CD14-positive monocyte (primary cell): ENCODE measurements at places on chromosomes 3 and 15.

- no peak for DNase-seq
These were observed 40.1 kb downstream of the CBLB start for GRCh38 chr3:105828703-105829102.

DNA sequence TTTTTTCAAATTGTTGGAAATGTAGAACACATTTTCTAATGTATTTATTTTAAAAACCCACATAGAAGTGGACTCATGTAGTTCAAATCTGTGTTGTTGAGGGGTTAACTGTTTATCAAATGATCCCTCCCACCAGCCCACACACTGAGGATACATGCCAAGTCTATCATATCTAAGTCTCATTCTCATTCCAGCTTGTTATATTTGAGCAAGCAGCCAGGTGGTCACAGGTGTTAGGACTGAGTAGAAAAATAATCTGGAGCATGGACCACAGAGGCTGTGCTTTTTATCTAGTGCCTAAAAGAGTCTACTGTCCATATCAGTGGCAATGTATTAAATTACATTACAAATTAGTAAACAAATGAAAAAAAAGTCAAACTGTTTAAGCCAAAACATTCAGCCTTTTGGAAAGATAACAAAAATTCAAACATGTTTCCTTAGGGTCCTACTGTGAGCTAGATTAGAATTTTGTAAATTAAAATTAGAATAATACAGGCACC, 20.7 kb upstream of the SPESP1 start:
- no peak for DNase-seq

DNA sequence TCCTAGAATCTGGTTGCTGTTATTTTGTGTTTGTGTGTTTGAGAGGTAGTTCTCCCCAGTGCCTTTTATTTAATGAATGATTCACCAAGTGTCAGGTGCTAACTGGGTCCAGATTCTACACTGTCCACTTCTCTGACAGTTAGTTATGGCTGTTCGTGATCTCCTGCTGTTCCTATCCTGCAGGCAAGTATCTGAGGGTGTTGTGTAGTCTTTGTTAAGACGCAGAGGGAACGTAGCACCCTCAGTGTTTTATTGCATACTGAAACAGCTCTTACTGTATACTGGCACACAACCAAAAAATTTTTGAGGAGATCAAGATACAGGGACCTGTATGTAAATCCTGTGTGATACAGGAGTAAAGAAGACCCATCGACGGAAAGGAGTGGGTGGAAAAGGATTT, 1271.3 kb downstream of the ROBO1 start:
- DNase-seq = no peak

DNA sequence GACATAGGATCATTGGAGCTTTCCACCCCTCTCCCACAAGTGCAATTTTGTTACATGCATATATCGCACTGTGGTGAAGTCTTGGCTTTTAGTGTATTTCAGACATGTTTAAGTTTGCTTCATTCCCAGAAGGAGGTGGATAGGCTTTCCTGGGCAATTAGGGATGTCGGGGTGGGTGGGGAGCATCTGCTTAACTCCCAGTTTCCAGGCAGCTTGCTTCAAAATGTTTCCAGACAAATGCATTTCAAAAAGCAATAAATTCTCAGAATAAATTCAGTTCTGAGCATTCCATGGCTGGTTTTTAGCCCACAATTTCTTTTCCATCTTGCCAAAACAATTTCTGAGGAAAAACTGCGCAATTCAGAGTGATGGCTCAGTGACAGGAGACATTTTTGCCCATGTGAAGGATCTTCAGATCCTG, 227.7 kb upstream of the ZPLD1 start:
- DNase-seq = no peak

DNA sequence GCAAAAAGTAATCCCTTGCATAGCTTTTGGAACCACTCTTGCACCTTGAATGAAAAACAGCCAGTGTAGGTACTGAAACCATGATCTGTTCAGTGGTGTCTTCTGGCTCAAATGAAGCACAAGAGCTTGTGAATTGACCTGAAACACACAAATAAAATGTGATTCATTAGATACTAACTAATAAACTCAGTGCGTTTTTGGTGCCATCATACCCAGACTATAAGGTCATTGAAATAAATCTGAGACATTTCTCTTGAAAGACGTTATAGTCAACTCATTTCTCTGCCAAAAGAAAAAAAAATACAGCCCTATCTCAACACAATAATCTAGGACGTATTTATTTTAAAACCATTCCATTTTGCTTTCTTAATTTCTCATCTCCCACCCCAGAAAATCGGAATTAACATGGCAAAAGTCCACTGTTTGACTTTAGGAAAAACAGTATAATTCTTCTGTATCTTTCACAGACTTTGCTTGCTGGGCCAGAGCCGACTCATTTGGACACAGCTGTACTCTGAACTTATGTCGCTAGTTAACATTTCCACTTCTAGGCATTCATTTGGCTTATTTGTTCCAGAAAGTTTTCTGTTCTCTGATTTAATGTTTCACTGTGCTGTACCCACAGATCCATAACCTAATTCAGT, 284.9 kb upstream of the TBL1XR1 start:
- no peak for DNase-seq

DNA sequence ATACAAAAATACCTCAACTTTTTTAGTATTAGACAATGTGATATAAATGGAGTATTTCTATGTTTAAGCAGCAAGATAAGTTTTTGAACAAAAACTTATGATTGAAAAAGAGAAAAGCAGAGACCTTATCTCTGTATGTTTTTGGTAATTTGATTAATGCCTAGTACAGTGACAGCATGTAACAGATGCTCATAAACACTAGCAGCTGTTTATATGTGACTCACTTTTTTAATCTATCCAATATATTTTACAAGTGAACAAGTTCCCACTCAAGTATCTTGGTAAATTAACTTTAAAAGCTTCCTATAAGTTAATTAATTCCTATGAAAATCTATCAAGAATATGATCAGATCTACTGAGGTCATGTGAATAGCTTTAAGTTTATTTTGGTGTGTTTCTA, 55.1 kb downstream of the NGLY1 start:
- no peak for DNase-seq

- no peak for DNase-seq
These were observed 34.7 kb upstream of the SYNM start for GRCh38 chr15:99070208-99070607.

GRCh38 chr3:159761848-159762635, 226.6 kb upstream of the IL12A start:
- no peak for DNase-seq

GRCh38 chr15:61994216-61994615, 66.0 kb downstream of the VPS13C start:
- no peak for DNase-seq
